ENCODE measurements at places on chromosomes 1 and 21.

DNA sequence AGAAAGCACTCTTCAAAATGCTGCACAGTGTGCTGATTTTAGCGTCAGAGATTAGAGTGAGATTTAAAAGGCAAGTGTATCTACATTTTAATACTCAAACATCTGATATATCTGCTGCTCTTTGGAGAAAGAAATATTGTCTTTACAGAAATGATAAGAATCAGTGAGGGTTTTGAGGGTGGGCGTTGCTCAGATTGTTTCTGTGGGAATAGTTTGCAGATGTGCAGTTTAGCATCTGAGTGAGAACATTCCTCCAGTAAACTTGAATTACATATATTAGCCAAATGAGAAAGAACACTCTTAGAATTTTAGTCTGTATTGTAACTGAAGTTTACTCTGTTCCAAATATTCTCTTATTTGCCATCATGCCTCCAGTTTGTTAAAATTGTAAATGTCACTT, 549.2 kb downstream of the NEGR1 start:
- DNase-seq = no peak

- DNase-seq = no peak
These were observed 832 bp downstream of the MRPL20 start for GRCh38 chr1:1406101-1406820.

GRCh38 chr1:31768939-31769704, 5.0 kb upstream of the ADGRB2 start:
- DNase-seq = no peak

DNA sequence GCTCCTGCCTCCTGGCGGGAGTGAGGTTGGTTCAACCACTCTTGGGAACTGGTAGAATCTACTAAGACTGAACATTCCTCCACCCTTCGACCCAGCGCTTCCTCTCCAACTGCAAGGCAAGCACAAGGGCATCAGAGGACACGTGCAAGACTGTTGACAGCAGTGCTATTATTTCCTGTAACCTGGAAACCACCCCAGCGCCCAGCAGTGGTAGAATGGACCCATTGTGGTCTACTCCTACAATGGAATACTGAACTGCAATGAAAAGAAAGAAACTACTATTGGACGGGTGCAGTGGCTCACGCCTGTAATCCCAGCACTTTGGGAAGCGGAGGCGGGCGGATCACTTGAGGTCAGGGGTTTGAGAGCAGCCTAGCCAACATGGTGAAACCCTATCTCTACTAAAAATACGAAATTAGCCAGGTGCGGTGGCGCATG, 33.0 kb upstream of the TARDBP start:
- DNase-seq = no peak

GRCh38 chr1:231526536-231526935, 1.9 kb upstream of the TSNAX start:
- DNase-seq = no peak

GRCh38 chr1:170521818-170522217, 10.1 kb upstream of the GORAB start:
- DNase-seq = no peak

- DNase-seq = no peak
These were observed 25.0 kb downstream of the GJA5 start for GRCh38 chr1:147735423-147735822.

DNA sequence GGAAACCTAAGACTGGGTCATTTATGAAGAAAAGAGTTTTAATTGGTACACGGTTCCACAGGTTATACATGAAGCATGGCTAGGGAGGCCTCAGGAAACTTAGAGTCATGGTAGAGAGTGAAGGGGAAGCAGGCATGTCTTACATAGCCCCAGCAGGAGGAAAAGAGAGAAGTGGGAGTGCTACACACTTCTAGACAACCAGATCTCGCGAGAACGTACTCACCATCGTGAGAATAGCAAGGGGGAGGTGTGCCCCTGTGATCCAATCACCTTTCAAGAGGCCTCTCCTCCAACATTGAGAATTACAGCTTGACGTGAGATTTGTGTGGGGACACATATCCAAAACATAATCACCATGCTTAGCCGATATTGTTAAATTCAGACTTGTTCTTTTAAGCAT, 62.8 kb downstream of the DYRK1A start:
- DNase-seq = no peak

DNA sequence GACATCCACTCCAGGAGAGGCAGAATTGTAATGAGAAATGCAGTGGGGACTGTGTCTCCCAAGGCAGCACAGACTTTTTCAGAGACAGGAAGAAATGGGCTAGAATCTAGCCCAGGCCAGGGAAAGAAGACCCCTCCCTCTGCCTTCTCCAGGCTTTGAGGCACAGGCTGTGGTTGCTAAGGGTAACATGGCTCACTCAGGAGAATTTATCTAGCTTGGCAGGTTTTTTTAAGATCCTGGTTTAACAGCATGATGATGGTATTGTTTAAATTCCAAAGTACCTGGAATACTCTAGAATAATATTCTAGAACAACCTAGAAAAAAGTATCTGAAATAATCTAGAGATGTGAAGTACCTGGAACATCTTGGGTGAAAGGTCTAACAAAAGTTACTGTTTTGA, 125.6 kb downstream of the URB2 start:
- no peak for DNase-seq

- no peak for DNase-seq
These were observed 1.2 kb downstream of the NT5C1A start for GRCh38 chr1:39670689-39671088.

- no peak for DNase-seq
These were observed 26.2 kb downstream of the SMG7 start for GRCh38 chr1:183498342-183498991.

- DNase-seq = no peak
These were observed 163.5 kb upstream of the RUNX1 start for GRCh38 chr21:35212393-35213127.

- DNase-seq = no peak
These were observed 347.4 kb downstream of the PTPRU start for GRCh38 chr1:29583727-29584126.

DNA sequence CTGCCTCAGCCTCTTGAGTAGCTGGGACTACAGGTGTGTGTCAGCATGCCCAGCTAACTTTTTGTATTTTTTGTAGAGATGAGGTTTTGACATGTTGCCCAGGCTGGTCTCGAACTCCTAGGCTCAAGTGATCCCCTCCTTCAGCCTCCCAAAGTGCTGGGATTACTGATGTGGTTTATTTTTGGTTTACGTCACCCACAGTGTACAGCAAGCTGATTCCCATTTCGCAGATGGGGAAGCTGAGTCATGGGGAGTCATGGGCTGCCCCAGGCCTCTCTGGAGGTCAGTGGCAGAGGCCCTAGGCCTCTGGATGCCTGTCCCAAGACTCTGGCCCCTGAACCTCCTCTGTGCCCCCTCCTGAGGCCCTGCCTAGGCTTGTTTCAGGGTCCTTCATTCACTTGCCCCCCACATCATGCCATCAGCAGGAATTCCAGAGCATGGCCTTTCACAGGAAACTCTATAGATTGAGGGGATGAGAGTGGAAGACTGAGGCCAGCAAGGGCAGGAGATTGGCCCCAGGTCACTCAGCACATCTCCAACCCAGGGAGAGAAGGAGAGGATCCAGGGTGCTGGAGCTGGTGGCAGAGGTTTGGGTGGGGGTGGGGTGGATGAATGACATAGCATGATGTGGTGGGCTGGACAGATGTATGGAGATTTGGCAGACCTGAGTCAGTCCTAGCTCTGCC, 266.0 kb downstream of the PTPRU start:
- DNase-seq = no peak

GRCh38 chr21:35556536-35556935, 503.8 kb downstream of the SETD4 start:
- DNase-seq = no peak

Measured in cerebellar nuclear complex (tissue), 1 donor.